ENCODE measurements at places on chromosomes 13 and 19.

DNA sequence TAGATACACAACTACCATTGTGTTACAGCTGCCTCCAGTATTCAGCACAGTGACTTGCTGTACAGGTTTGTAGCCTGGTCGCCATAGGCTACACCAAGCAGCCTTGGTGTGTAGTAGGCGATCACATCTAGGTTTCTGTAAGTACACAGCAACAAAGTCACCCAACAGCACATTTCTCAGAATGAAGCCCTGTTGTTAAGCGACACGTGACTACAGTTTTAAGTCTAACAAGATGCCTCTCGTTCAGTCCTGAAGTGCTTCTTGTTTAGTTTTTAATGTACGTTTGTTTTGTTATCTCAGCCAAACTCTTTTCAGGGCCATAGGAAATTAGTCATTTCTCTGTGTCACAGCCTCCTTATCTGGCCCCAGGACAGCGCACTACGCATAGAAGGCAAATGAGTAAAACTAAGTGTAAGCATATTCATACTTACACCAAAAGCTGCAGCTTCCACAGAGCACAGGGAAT is 50.0 kb upstream of the GPR183 start:
- no peak for DNase-seq

- no peak for DNase-seq
Observed at GRCh38 chr19:58054901-58055874, 3.9 kb upstream of the ZNF135 start.

DNA sequence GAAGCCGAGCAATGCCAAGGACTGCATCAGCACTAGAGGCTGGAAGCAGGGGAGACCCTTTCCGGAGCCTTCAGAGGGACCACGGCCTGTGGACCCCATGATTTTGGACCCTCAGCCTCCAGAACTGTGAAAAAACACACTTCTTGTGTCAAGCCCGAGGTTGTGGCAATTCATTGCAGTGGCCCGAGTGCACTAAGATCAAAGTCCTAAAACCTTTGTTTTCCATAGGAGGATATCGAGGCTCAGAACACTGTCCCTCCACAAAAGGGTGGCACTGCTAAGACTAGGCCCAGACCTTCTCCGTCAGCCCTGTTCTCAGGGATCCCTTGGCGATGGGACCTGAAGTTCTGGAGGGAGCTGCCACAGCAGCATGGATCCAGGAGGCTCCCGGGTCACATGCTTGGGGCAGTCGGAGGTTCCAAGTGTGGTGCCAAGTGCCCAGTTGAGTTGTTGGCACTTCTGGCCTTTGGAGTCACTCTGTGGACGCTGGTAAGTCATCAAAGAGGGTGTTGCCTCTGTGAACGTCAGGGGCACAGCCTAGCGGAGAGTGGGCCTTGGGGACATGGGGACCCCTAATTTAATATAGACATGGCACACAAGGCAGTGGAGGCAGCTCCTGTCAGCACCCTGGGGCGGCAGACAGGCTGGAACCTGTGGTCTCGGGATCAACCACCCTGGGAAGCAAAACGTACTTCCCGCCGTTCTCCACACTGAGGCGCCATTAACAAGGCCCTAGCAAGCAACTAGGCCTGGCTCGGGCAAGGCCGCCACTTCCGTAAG is 199.2 kb downstream of the COL4A1 start:
- DNase-seq: no peak

DNA sequence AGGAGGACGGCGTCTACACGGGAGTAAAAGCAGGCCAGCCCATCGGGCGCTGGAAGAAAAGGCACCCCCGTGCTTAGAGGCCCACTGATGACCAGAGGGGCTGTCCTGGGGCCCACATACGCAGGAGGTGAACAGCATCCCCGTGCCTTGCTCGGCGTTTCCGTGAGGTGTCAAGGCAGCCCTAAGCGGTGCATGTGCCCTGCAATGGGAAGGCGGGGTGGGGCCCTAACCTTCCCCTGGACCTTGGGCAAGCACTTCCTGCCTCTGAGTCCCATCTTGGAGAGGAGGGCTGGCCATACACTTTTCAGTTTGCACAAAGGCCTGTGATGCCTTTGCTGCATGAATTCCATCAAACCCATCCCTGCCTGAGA is 47.8 kb upstream of the ATP11A start:
- DNase-seq: no peak

DNA sequence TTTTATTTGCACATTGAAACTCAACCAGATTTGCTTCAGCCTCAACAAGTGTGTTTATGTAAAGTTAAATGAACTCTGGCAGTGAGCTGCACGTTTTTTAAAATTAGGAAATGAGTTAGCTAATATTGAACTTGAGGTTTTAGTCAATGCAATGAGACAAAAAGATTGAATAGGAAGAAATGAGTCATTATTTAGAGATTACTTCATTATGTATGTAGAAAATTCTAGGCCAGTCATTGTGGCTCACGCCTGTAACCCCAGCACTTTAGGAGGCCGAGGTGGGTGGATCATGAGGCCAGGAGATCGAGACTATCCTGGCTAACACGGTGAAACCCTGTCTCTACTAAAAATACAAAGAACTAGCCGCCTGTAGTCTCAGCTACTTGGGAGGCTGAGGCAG is 22.8 kb upstream of the CD70 start:
- DNase-seq: no peak

- no peak for DNase-seq
Observed at GRCh38 chr13:79986890-79987289, 354.0 kb downstream of the SPRY2 start.
